ENCODE measurements at places on chromosomes 7 and 10.

DNA sequence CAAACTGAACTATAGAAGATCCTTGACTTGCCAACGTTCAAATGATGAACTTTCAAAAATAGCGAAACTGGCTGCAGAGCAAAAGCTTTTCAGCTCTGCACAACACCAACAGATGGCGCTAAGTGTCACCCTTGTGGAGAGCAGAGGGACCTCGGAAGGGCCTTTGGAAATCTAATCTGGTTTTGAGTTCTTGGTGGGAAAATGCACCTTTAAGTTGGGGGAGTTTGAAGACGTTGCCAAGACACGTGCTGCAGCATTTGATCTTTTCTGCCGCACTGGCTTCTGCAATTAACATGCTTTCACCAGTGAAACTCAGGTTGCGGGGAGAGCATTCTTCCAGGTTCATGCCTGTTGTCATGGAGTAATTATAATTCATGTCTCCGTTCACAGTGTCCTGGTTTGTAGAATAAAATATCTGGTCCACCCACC is 26.3 kb upstream of the WDR11 start:
- DNase-seq: peak; percentile 64

- DNase-seq: no peak
Measured at GRCh38 chr7:44311561-44312495, 13.6 kb downstream of the CAMK2B start.

GRCh38 chr10:94129393-94130130 is 135.8 kb downstream of the PLCE1 start:
- DNase-seq: no peak

DNA sequence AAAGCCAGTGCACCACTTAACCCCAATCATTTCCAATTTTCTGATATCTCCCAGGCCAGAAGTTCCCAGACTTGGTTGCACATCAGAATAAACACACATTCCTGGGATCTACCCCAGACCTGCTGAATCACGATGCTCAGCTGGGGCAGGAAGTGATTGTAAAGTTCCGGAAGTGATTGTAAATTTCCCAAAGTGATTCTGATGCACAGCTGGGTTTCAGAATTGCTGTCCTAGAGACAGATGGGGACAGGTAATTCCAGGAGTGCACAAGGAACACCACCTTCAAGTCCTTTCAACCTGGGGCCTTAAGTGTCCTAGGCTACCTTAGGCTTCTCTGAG is 104.2 kb upstream of the EEPD1 start:
- DNase-seq: no peak

DNA sequence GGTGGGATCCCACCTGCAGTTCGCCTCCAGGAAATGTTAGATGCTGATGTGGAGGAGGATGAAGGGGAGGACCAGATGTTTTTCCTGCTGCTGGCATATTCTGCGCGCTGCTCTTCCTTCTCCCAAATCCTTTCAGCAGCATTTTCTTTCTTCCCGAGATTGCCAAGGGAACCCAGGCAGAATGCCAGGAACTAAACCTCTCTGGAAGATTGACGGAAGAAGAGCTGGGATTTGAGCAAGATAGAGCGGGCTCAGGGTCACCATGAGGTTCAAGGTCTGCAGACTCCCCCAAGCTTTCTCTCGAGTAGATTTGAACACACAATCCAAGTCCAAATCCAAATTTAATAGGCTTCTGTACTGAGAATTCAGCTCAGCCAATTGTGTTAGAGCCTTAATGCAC is 345.2 kb upstream of the C7orf33 start:
- no peak for DNase-seq

GRCh38 chr10:12241810-12242529 is 46.0 kb downstream of the CDC123 start:
- peak; percentile 96 for DNase-seq

DNA sequence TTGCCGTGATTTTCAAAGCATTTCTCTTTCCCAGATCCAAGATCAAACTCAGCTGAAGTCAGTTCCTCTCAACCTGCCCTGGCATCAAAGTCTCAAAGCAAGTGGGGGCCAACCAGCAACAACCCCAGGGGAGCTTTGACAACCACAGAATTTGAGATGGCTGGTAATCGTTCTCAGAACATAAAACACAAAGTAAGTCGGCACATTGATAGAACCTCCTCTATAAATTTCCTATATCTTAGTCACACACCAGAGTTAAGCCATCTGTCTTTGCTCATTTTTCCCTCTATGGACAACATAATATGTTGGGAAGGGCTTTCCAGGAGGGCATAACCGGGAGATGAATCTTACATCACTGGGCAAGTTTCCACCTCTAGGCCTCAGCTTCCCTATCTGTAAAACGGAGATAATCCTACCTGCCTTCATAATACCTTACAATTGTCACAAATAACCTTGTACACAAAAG is 1.2 kb upstream of the DNAJC9 start:
- no peak for DNase-seq

DNA sequence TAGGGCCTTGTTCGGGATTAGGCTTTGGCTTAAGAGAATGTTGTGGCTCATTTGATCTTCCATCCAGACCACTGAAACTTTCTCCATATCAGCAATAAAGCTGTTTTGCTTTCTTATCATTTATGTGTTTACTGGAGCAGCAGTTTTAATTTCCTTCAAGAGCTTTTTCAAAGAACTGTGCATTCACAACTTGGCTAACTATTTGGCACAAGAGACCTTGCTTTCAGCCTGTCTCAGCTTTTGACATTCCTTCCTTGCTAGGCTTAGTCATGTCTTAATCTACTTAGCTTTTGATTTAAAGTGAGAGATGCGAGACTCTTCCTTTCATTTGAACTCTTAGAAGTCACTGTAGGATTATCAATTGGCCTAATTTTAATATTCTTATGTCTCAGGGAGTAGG is 19.1 kb upstream of the AKR1B1 start:
- DNase-seq: no peak

Data from suppressor macrophage (primary cell).